ENCODE measurements at places on chromosomes 1 and 21. TPM values are rescaled to one million over a fixed set of nuclear protein-coding genes. Genes with fewer than 3 reads are reported as not detected.

GRCh38 chr1:172485626-172486025 lies 41.8 kb upstream of the PIGC start:
- H3K27me3 ChIP-seq, result peaks cover 2% of the 10 kb centered on the region
- H3K4me1 ChIP-seq, result no peaks in the 10 kb centered on the region
- H3K27ac ChIP-seq, result no peak overlapping the region
- H3K4me3 ChIP-seq, result no peak overlapping the region

OR10Z1 gene
- total RNA-seq, result not detected

IVNS1ABP gene
- total RNA-seq, result 93.8 TPM

PLA2G2F gene
- total RNA-seq, result not detected

TMPRSS2 gene
- not detected for total RNA-seq

- no peaks in the 10 kb centered on the region for H3K36me3 ChIP-seq
- no peaks in the 10 kb centered on the region for H3K27me3 ChIP-seq
- H3K27ac ChIP-seq, result no peak overlapping the region
- no peaks in the 10 kb centered on the region for H3K4me1 ChIP-seq
Observed at GRCh38 chr1:34844252-34844634, 15.3 kb downstream of the SMIM12 start.

C1orf226 gene
- total RNA-seq, result 5.5 TPM

DNA sequence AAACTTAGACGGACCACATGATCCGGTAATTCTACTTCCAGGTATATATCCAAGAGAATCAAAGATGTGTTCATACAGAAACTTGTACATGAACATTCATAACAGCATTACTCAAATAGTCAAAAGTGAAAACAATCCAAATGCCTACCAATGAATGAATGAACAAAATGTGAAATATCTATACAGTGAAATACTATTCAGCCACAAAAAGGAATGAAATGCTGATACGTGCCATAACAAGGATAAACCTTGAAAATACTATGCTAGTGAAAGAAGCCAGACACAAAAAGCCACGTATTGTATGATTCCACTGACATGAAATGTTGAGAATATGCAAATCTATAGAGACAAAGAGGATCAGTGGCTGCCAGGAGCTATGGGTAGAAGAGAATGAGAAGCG lies 18.3 kb downstream of the TARBP1 start:
- H3K4me1 ChIP-seq, result no peaks in the 10 kb centered on the region
- H3K27me3 ChIP-seq, result no peaks in the 10 kb centered on the region
- peaks cover 3% of the 10 kb centered on the region for H3K36me3 ChIP-seq
- H3K27ac ChIP-seq, result no peak overlapping the region
- DNase-seq, result no peak
- H3K4me3 ChIP-seq, result no peak overlapping the region

DNA sequence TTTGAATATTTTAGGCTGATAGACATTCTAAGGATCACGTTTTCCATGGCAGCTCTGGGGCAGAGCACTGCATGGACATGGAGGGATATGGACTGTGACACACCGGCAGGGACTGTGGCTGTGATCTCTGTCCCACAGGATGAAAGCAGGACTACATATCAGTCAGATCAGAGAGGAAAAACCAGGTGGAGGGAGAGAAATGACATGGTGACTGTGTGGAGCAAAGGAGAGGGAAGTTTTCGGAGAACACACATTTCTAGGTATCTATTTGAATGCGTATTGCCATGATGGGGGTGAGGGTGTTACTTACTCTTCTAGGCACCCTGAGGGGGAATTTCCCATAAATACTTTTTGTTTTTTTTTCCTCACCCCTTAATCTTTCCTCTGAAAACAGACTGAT lies 3.2 kb upstream of the CD1C start:
- no peaks in the 10 kb centered on the region for H3K4me1 ChIP-seq
- H3K27me3 ChIP-seq, result no peaks in the 10 kb centered on the region
- DNase-seq, result no peak
- no peak overlapping the region for H3K4me3 ChIP-seq

DNA sequence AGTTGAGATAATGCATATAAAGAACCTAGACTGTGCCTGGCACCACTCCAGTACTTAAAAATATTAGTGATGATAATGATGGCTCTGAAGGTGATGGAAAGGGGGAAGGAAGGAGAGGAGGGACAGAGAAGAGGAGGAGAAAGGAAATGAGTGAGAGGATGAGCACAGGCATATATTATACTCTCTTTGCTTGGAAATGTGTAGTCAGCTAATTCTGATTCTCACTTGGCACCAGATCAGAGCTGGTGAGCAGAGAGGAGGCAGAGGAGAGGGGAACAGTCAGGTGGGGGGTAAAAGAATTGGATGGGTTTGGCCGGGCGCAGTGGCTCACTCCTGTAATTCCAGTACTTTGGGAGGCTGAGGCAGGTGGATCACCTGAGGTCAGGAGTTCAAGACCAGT lies 24.3 kb upstream of the MYOC start:
- DNase-seq, result no peak
- no peaks in the 10 kb centered on the region for H3K27me3 ChIP-seq
- peaks cover 4% of the 10 kb centered on the region for H3K4me1 ChIP-seq
- H3K27ac ChIP-seq, result no peak overlapping the region
- no peak overlapping the region for H3K4me3 ChIP-seq

ATF3 gene
- 28.1 TPM for total RNA-seq

DNA sequence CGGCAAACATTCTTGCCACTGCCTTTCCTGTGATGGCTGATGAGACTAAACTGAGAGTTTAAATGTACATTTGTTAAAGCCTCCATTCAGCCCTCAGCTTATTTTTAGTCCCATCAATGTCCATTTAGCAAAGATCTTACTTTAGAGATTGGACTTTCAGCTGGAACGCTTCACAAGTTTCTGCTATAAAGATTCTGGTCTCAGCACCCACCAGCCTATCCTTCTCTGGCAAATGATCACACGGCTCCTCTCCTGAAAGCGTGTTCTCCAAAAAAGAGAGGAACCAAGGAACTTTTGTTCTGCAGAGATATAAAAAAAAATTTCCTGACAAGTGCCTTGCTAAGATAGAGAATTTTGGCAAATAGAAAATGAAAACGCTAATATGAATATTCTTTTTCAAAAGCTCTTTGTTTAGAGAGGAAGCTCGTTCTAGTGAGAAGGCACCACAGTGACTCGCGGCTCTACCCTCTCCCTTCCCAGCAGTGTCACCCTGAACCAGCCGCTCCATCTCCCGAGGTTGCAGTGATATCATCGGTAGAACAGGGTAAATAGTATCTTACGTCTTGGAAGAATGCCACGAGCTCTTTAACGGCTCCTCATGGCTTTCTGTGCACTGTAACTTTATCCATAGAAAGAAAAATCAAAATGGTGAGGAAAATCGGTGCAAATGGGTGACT lies 200.2 kb downstream of the APP start:
- no peak for DNase-seq
- H3K4me1 ChIP-seq, result no peaks in the 10 kb centered on the region
- no peak overlapping the region for H3K4me3 ChIP-seq
- H3K36me3 ChIP-seq, result peaks cover 4% of the 10 kb centered on the region
- H3K27ac ChIP-seq, result no peak overlapping the region
- no peaks in the 10 kb centered on the region for H3K27me3 ChIP-seq

- H3K4me3 ChIP-seq, result peak overlapping the region; percentile 96
- no peaks in the 10 kb centered on the region for H3K27me3 ChIP-seq
- DNase-seq, result no peak
Observed at GRCh38 chr1:182389619-182390047, 2.0 kb downstream of the GLUL start.

- H3K36me3 ChIP-seq, result peaks cover 17% of the 10 kb centered on the region
- peaks cover 12% of the 10 kb centered on the region for H3K4me1 ChIP-seq
- no peaks in the 10 kb centered on the region for H3K27me3 ChIP-seq
- H3K27ac ChIP-seq, result peak overlapping the region; percentile 65
- no peak for DNase-seq
Observed at GRCh38 chr1:202579806-202580205, 130.4 kb downstream of the SYT2 start.

ILDR2 gene
- 0.42 TPM for total RNA-seq

GRCh38 chr1:42923367-42924081 lies 35.1 kb downstream of the SLC2A1 start:
- peak overlapping the region; percentile 57 for H3K4me3 ChIP-seq
- no peaks in the 10 kb centered on the region for H3K27me3 ChIP-seq
- H3K36me3 ChIP-seq, result peaks cover 2% of the 10 kb centered on the region
- H3K27ac ChIP-seq, result peak overlapping the region; percentile 84
- no peaks in the 10 kb centered on the region for H3K4me1 ChIP-seq
- DNase-seq, result no peak

DNA sequence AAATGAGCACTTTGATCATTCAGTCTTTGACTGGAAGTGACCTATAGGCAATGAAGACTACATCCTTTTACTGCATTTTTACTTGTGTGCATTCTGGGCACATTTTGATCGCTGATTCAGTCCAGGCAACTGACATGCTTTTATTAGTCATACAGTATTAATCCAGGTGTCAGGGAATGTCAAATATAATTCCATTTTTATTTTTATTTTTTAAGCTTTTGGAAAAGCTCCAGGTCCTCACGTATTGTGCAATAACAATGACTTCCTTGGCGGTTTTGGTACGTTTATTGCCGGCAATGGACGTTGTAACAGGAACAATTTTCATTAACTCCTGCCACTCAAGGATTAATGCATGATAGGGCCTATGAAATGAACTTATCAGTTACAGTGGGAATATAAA lies 302.6 kb upstream of the PTBP2 start:
- no peak for DNase-seq
- H3K4me1 ChIP-seq, result peaks cover 2% of the 10 kb centered on the region
- no peaks in the 10 kb centered on the region for H3K36me3 ChIP-seq
- no peak overlapping the region for H3K27ac ChIP-seq

- H3K4me1 ChIP-seq, result no peaks in the 10 kb centered on the region
- no peaks in the 10 kb centered on the region for H3K36me3 ChIP-seq
- DNase-seq, result no peak
- H3K27ac ChIP-seq, result no peak overlapping the region
- H3K4me3 ChIP-seq, result no peak overlapping the region
Observed at GRCh38 chr1:211493133-211493871, 1.3 kb upstream of the RD3 start.

- H3K27me3 ChIP-seq, result no peaks in the 10 kb centered on the region
- DNase-seq, result no peak
- H3K4me1 ChIP-seq, result no peaks in the 10 kb centered on the region
- H3K36me3 ChIP-seq, result no peaks in the 10 kb centered on the region
- H3K27ac ChIP-seq, result no peak overlapping the region
- H3K4me3 ChIP-seq, result no peak overlapping the region
Observed at GRCh38 chr1:50261951-50262350, 153.2 kb downstream of the ELAVL4 start.

- H3K27me3 ChIP-seq, result no peaks in the 10 kb centered on the region
- H3K36me3 ChIP-seq, result no peaks in the 10 kb centered on the region
- no peak overlapping the region for H3K4me3 ChIP-seq
- H3K4me1 ChIP-seq, result no peaks in the 10 kb centered on the region
Observed at GRCh38 chr1:111599781-111600693, 19.6 kb upstream of the RAP1A start.

DNA sequence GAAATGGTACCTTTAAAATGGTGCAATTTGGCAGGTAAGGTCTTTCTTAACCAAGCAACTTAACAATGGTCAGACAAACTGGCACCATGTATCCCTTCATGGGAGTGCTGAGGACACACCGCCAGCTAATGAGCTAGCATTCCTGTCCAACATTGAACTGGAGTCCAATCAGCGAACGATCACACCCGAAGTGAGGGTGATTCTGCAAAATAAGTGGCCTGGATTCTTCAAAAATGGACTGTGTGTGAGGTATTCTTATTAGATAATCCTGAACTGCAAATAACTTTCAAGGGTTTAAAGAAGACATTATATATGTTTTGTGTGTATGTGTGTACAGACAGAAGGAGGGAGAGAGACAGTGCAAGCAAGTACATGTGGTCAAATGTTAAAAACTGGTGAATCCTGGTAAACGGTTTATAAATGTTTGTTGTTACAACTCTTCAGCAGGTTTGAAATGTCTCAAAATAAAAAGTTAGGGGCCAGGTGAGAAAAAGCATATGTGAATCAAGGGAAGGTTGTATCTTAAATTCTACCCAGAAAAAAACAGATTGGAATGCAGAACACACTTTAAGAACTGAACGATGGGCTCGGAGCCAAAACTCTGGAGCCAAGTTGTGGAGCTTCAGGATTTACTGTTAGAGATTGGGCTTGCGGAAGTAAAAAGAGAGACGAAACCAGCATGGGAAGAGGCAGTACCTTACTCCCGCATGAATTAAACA lies 20.9 kb downstream of the GADD45A start:
- DNase-seq, result no peak
- no peak overlapping the region for H3K4me3 ChIP-seq
- H3K36me3 ChIP-seq, result peaks cover 2% of the 10 kb centered on the region
- H3K27me3 ChIP-seq, result no peaks in the 10 kb centered on the region

GRCh38 chr1:35285771-35286606 lies 17.5 kb downstream of the ZMYM4 start:
- no peaks in the 10 kb centered on the region for H3K36me3 ChIP-seq
- DNase-seq, result no peak
- no peak overlapping the region for H3K27ac ChIP-seq
- no peaks in the 10 kb centered on the region for H3K27me3 ChIP-seq
- no peaks in the 10 kb centered on the region for H3K4me1 ChIP-seq

DNA sequence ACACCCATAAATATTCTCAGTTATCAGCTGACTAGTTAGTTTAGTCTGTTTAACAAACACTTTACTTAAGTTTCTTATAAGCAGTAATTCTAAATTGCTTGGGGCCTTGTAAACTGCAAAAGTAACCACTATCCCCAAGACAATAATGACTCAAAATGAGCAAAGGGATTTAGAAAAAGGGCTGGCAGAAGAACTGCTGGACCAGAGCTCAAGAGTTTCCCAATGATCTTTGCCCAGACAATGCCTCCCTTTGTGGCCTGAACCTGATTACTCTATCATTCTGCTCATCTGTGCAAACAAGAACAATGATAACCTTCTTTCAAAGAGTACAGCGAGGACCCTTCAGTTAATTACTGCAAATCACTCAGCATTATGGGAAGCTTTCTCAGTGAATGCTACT lies 123.5 kb downstream of the TIAM1 start:
- no peak for DNase-seq
- H3K27me3 ChIP-seq, result no peaks in the 10 kb centered on the region
- H3K27ac ChIP-seq, result no peak overlapping the region
- no peaks in the 10 kb centered on the region for H3K36me3 ChIP-seq
- H3K4me3 ChIP-seq, result no peak overlapping the region

GRCh38 chr1:53130878-53131589 lies 11.4 kb downstream of the SLC1A7 start:
- DNase-seq, result peak; percentile 51
- no peak overlapping the region for H3K4me3 ChIP-seq
- H3K27me3 ChIP-seq, result no peaks in the 10 kb centered on the region
- no peaks in the 10 kb centered on the region for H3K36me3 ChIP-seq

DUSP23 gene
- total RNA-seq, result 47.7 TPM

PEAR1 gene
- total RNA-seq, result 32.9 TPM

OR2C3 gene
- total RNA-seq, result not detected

DNA sequence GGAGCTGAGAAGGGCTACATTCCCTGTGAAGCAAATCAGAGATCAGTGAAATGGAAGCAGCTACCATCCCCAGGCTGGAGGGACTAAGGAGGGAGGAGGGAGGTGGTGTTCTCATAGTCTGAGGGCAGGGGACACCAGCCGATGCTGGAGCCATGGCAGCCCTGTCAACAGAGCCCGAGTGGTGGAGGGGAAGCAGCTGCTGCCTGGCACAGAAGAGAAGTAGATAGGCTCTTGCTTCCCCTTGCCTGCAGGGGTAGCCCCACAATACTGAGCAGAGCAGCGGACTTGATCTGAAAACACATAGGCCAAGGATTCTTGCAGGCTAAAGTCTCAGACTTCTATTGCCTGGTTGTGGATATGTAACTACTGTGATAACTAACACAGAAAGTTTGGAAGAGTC lies 255.1 kb downstream of the FGGY start:
- H3K27me3 ChIP-seq, result no peaks in the 10 kb centered on the region
- no peak overlapping the region for H3K4me3 ChIP-seq
- no peak for DNase-seq
- no peaks in the 10 kb centered on the region for H3K36me3 ChIP-seq
- H3K4me1 ChIP-seq, result peaks cover 5% of the 10 kb centered on the region
